NCI-H2171 treated with DMSO at 0.1 percent for 48 hours (cell line): ENCODE measurements at places on chromosomes 6 and 20.
A peak's percentile ranks its signal among the peaks of the same experiment; 100 is the strongest.

DNA sequence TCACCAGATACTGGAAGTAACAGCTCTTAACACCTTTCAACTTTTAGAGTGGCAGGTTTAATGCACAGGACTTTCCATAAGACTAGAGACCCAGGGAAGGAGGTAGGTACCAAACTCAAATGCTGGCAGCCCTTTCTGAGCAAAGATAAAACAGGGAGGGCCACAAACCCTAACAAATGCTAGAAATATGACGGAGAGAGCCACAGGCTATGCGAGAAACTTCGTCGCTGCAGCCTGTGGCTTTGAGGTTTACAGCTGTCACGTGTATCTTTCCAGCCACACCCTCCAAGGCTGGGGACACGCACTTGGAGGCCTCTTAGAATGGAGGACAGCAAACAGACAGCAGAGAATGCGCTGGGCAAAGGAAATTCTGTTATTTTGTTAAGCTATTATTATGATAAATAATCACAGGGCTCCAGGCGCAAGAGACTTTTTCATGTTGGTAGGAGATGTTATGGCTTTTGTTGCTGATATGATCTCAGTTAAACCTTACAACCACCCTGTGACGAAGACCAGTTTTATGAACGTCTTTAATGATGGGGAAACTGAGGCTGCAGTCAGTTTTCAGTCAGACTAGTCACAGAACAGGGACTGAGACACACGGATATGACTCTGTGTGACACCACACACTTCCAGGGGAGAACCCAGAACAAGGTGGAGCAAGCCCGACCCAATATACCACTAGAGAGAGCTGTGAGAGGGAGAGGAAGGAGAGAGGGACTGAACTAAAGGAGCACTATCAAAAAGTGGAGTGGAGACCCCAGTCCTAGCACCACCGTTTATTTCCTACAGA, 2.0 kb downstream of the TRAM2 start:
- no peak for DNase-seq

DNA sequence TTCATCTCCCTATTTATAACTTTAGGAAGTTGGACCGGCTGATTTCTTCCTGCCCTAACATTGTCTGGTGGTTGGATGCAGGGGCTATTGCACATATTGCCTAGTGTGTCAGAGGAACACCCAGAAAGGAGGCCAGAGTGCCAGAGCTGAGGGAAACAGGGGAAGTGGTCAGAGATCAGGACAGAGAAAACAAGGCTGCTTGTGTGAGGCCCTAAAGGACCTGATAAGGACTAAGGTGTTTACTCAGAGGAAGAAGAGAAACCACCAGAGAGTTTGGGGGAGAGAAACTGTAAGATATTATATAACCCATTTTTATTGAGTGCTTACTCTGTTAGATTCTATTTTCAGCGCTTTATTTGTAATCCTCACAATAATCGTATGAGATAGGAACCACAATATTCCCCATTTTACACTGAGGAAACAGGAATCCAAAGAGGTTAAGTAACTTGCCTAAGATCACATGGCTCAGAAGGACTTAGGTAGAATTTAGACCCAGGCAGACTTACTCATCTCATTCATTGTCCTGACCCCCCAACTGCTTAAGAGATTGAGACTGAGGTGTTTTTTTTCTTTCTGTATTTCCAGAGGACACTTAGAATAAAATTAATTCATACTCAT, 54.0 kb upstream of the REV3L start:
- no peak for DNase-seq

DNA sequence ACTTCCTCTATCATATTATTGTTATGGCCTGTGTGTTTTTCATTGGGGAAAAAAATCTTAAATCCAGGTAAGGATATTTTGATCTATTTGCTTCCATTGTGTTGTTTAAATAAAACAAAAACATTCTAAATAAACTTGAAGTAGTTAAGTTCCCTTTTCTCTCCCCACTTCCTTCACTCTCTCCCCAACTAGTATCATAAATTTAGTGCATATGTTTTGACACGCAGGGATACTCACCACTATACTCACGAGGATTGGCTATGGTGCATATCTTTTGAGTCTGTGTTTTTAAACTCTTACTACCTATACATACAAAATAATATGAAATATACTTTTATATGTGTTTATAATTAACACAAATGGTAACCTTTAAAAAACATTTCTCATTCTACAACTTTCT, 5.2 kb downstream of the TTLL9 start:
- DNase-seq = no peak

GRCh38 chr20:62792940-62793756, 3.1 kb upstream of the MRGBP start:
- DNase-seq = peak; percentile 33

DNA sequence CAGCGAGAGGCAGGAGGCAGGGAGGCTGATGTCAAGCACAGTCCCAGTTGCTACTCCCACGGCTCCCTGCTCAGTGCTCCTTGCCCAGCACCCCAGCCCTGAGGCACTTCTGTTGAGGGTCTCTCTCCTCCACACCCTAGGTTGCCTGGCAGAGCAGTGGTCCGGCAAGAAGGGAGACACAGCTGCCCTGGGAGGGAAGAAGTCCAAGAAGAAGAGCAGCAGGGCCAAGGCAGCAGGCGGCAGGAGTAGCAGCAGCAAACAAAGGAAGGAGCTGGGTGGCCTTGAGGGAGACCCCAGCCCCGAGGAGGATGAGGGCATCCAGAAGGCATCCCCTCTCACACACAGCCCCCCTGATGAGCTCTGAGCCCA, 9.1 kb downstream of the CNPY3 start:
- DNase-seq = no peak

GRCh38 chr20:43431134-43431519, 26.6 kb upstream of the SRSF6 start:
- DNase-seq = no peak

DNA sequence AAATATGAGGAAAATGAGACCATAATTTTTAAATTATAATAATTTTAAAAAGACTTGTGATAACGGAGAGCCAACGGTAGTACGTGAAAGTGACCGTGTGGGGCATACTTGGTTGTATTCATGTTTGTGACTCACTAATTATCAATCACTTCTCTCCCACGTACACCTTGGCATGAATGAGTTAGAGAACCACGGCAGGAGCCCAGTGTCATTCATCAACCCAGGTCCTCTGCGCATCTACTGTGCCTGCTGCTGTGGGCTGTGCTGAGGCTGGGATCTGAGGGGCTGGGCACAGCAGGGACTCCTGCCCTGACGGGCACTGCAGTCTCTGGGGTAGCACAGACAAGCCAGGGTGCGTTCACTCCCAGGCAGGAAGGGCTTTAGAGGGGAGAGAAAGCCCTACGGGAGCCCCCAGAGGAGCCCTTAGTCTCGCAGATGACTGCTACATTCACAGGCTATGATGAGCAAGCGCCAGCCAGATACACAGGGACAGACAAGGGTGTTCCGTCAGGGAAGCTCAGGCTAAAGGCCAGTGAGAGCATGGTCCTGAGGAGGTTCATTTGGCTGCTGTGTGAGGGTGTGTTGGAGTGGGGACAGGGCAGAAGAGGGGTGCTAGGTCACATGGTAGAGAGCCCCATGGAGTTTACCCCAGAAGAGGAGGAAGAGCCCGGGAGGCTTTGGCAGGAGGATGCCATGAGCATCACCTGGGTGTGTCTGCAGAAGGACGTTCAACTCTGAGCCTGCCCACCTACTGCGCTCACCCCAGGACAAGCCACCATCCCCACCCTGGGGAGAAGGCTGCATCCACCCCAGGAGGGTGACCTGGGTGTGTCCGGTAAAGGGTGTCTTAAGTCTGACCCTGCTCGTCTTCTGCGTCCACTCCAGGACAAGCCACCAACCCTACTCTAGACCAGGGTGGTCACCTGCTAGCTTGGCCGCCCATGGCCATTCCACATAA, 8.2 kb upstream of the RPS6KA2 start:
- no peak for DNase-seq

DNA sequence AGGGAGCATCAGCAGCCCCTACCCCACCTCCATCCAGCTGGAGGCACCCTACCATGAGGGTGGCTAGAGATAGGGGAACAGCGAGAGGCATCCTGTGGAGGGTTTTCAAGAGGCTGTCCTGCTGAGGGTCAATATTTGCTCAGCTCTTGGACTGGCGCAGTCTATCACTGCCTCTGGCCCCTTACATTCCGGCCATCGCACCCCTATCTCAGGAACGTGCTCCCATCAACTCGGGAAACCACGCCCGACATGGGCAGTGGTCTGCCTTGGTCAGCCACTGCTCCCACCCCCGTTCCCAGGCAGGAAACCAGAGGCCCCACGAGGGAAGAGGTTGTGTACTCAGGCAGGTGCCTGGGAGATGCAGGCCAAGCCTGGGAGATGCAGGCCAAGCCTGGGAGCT, 57.9 kb downstream of the VEGFA start:
- no peak for DNase-seq

DNA sequence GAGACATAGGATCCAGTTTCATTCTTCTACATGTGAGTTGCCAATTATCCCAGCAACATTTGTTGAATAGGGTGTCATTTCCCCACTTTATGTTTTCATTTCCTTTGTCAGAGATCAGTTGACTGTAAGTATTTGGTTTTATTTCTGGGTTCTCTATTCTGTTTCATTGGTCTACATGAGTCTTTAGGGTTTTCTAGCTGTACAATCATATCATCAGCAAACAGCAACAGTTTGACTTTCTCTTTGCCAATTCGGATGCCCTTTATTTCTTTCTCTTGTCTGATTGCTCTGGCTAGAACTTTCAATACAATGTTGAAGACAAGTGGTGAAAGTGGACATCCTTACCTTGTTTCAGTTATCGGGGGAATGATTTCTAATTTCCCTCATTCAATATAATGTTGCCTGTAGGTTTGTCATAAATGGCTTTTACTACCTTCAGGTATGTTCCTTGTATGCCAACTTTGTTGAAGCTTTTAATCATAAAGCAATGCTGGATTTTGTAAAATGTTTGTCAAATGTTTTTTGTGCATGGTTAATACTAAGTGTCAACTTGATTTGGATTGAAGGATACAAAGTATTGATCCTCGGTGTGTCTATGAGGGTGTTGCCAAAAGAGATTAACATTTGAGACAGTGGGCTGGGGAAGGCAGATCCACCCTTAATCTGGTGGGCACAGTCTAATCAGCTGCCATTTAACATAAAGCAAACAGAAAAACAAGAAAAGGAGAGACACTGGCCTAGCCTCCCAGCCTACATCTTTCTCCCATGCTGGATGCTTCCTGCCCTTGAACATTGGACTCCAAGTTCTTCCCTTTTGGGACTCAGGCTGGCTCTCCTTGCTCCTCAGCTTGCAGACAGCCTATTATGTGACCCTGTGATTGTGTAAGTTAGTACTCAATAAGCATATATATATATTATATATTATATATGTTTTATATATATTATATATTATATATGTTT, 23.3 kb downstream of the MICA start:
- no peak for DNase-seq

- no peak for DNase-seq
These were observed 70.9 kb downstream of the GCLC start for GRCh38 chr6:53474010-53474409.

DNA sequence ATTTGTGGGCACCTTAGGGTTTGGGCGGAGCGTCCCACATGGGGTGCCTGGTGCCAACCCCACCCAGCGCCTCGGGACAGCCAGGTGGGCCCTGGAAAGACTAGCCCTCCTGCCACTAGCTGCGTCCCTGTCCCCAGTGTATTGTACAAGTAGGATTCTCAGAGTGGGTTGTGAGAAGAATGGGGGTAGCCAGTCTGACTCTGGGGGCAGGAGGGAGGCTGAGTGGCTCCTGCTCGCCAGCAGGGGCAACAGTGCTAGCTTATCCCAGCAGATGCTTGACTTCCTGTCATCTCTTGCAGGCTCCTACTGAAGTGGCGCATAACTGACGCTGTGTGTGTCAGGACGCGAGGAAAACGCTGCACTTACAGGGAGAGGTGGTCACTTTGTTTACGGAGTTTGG, 9.3 kb downstream of the PSMA7 start:
- no peak for DNase-seq

- no peak for DNase-seq
These were observed 278.3 kb downstream of the HIVEP2 start for GRCh38 chr6:142666599-142667185.

GRCh38 chr6:44400572-44400971, 13.1 kb downstream of the CDC5L start:
- DNase-seq = no peak

DNA sequence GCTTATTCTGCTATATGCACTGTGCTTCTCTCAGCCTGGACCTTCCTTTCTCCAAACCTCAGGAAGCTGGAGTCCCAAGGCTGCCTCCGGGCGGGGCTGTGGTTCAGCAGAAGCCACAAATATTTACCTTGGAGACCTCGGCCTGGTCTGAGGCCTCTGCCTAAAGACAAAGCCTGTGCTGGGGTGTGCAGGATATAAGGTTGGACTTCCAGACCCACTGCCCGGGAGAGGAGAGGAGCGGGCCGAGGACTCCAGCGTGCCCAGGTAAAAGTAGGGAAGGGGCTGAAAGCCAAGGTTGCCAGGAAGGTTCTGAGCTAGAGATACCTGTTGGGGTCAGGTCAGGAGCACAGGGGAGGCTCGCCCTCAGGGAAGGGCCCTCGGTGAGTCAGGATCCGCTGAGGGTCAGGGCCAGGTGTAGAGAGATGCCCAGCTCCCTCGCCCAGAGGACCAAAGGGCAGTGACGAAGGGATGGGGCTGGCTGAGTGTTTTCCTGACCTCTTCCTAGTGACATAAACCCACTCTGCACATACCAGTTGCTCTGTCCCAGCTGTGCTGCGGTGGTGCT, at the start of gene BPIFB1:
BPIFB1 (plus strand) TSS at position 224 of the 565 bp plus-strand sequence. CDS start 2,860 bp downstream, outside the sequence.
- no peak for DNase-seq

DNA sequence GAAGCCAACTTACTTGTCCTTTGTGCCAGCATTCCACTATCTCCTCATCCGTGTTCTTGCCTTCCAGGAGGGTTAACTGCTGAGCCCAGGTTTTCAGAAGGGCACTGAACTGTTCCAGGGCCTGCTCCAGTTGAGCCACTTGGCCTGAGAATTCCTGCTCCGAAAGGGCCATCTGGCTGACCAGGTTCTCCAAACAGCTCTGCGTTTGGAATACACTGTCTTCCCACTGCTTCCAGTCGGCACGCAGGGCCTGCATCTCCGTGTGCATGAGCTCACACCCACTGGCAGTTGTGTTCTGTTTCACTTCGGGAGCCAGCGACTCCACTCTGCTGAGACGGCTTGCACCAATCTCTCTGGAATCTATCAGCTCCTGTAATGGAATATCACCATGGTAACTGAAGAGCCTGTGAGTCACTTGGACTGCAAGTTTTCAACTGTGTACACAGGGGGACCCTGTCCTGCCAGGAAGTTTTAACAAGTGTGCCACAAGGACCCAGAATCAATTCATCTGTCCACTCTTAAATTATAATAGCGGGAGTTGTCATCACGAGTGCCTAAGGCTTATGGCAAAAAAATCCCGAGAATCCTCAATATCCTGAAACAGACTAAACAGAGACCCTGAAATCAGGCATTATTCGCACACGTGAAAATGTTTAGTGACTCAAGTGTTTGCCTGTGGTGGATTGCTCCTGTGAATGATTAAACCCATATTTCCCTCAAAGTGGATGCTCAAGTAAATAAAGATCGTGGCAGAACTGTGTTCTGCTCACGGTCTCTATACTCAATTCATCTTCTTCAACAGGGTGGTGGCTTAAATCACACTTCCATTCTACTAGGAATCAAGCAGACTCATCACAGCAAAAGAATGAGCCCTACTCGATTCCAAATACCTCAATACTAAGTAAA, 255.9 kb downstream of the SYNE1 start:
- no peak for DNase-seq

DNA sequence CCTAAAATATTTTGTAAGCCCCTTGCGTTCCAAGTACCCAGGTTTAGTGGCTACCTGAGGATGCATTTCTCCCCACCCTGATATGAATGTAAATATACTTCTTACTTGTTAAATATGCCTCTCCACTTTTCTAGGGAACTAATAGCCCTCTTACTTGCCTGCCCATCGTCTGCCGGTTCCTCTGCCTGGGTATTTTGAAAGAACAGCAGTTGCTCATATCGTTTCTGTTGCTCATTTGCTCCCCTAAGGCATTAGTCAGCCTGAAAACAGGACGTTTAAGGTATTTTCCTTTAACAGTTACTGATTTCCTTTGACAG, 141.3 kb upstream of the CARMIL1 start:
- no peak for DNase-seq
